ENCODE measurements at places on chromosomes 12 and 14. TPM values are rescaled to one million over a fixed set of nuclear protein-coding genes. Genes with fewer than 3 reads are reported as not detected.

POTEM gene
- total RNA-seq: 1.0 TPM

- peak; percentile 34 for DNase-seq
Measured at GRCh38 chr14:104196461-104197140, 58.2 kb downstream of the KIF26A start.

TEAD4 gene
- not detected for total RNA-seq

GRCh38 chr12:41074473-41074769 is 113.7 kb upstream of the PDZRN4 start:
- no peak for DNase-seq

DNA sequence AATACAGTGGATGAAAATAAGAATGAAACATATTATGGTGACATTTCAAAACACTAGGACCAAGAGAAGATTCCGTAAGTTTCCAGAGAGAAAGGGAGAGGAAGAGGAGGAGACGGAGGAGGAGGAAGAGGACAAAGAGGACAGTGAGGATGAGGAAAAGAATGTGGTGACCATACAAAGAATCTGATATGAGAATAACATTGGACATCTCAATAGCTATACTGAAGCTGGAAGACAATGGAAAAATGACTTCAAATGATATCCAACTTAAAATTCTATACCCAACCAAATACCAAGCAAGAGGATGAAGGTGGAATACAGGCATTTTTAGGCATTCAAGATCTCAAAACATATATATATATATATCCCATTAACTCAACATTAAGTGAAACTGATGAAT is 173.4 kb downstream of the PAWR start:
- DNase-seq: no peak

DNA sequence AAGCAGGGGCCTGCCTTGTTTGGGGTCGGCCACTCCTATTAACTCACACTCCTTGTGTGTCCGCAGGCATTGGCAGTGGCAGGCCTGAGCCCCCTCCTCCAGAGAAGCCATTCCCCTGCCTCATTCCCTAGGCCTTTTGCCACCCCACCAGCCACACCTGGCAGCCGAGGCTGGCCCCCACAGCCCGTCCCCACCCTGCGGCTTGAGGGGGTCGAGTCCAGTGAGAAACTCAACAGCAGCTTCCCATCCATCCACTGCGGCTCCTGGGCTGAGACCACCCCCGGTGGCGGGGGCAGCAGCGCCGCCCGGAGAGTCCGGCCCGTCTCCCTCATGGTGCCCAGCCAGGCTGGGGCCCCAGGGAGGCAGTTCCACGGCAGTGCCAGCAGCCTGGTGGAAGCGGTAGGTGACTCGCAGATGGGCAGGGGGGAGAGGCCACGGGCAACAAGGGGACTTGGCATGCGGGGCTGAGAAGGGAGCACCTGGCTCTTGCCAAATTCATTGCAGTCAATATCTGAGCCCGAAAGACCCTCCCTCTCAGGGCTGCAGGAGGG is 106.3 kb upstream of the FKBP4 start:
- DNase-seq: no peak
